Endothelial cell of umbilical vein (primary cell): ENCODE measurements at places on chromosomes 4 and X.

DNA sequence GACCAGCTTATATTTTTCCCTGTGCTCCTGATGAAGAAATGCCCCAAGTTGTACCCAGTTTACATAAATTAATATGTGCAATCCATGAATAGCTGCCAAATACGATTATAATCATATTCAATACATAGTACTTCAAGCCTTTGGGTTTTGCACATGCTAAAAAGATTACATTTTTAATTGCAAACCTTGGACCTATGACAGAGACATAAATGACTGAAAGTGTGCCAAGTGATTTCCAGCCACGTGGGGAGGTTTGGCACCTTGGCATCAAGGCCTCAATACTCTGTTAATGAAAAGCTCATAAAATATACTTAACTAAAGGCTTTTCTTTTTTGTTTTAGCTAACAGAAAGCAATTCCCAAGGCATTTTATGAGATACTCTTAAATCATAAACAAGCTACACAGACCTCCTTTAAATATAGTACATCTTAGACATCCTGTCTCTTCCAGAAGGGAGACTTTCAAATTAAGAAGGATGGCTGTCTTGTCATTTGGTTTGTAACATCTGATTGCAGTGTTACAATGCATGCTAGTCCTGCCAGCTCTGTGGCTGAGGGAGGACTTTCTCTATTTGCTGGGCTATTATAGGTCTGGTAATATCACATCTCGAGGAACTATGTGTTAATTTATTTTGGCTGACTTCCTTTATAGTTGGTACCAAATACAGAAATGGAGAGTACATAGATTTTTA lies 404.1 kb downstream of the AFF2 start:
- DNase-seq, result no peak

DNA sequence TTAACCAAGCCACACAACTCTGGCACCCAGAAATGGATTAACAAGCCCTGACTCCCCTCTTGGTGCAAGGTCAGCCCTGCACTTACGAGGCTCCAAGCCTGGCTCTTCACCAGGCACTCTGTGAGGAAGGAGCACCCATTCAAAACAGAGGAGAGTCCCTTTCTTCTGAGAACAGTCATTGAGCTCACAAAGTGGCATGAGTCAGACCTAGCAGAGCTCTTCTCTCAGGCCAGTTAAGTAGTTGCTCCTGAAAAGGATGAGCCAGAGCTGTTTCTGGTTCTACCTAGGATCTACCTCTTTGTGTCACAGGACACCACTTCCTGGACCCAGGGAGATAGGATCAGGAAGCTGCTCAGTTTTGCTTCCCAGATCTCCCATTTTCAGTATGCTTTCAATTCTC lies 48.2 kb downstream of the EVC2 start:
- no peak for DNase-seq

DNA sequence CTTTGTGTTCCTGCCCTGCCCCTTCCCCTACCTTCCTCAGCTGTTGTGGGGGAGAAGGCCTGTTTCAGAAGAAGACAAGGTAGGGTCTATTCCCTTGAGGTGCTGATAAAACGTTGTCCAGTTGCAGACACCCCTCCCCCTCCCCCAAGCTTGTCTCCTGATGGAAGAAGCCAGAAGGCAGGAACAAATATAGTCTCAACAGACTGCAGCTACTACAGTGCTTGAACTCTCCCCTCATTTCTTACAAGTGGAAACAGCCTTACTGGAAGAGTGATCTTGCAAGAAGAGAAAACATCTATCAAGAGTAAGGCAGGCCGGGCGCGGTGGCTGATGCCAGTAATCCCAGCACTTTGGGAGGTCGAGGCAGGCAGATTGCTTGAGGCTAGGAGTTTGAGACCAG lies 11.0 kb upstream of the MAP7D3 start:
- DNase-seq, result no peak

GRCh38 chrX:47232803-47233332 lies at the start of gene USP11:
Gene USP11, plus strand, starts transcription at chrX:47233009. Its CDS starts 35 bp downstream, at chrX:47233044.
- DNase-seq, result no peak

GRCh38 chrX:44784241-44784640 lies 59.6 kb upstream of the DUSP21 start:
- peak; percentile 49 for DNase-seq

- no peak for DNase-seq
Observed at GRCh38 chr4:1882850-1883271, 11.7 kb downstream of the NSD2 start.
